ENCODE measurements at places on chromosomes 16 and 17. TPM values are rescaled to one million over a fixed set of nuclear protein-coding genes. Genes with fewer than 3 reads are reported as not detected.

KRT32 gene
- total RNA-seq: 1.5 TPM

CCT6B gene
- 0.33 TPM for total RNA-seq

EVPLL gene
- total RNA-seq: 1.1 TPM

TPSG1 gene
- not detected for total RNA-seq

MAP2K6 gene
- 8.4 TPM for total RNA-seq

CCL18 gene
- total RNA-seq: not detected

LRRC36 gene
- 0.92 TPM for total RNA-seq

ATPAF2 gene
- 34.7 TPM for total RNA-seq

FLYWCH2 gene
- total RNA-seq: 92.0 TPM

ITGAD gene
- total RNA-seq: not detected

SOST gene
- not detected for total RNA-seq

SPATA33 gene
- 10.1 TPM for total RNA-seq

MYO15B gene
- total RNA-seq: 3.2 TPM

HBA1 gene
- total RNA-seq: not detected

GAS2L2 gene
- total RNA-seq: not detected

FOXJ1 gene
- total RNA-seq: 0.26 TPM

Data from PC-3 (cell line).